ENCODE measurements at places on chromosomes 3 and 15.

DNA sequence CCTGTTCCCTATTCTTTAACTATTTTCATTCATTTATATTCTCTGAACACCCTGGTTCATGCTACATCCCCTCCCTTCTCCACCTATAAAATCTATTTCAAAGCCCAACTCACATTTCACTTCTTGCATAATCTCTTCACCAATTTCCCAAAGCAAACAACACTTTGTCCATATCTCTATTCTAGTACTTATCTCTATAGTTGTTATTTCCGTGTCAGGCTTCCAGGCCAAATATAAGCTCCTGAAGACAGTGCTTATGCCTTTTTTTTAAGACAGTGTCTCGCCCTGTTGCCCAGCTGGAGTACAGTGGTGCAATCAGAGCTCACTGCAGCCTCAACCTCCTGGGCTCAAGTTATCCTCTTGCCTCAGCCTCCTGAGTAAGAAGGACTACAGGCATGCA lies 43.6 kb downstream of the DNAH12 start:
- no peak for DNase-seq

DNA sequence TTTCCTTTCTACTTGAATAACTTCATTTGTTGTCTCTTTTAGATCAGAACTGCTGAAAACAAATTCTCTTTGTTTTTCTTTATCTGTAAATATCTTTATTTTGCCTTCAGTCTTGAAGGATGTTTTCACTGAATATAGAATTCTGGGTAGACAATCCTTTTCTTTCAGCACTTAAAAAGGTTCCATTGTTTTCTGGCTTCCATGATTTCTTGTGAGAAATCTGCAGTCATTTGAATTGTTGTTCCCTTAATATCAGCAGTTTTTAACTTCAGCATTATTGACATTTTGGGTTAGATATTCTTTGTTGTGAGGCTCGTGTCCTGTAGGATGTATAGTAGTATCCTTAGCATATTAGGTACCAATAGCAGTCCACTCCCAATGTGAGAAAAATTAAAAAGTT lies 65.8 kb downstream of the SV2B start:
- DNase-seq: no peak

DNA sequence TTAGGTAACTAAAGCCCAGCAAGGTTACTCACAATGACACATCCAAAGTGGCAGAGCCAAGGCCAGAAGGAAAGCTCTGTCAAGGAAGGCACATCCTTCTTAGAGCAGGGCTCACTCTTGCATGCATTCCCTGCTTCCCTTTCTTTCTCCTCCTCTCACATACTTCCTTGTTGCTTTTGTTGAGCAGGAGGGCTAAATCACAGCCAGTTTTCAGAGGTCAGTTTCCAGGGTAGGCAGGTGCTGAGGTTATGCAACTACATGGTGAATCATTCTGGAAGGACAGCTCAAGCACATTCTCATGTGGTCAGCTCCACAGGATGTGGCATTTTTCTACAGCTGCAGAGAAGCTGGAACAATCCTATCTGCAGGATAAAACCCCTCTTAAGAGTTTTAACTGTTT lies 275.6 kb downstream of the ZNF621 start:
- no peak for DNase-seq

GRCh38 chr3:106740116-106740515 lies 637.1 kb upstream of the CCDC54 start:
- no peak for DNase-seq

DNA sequence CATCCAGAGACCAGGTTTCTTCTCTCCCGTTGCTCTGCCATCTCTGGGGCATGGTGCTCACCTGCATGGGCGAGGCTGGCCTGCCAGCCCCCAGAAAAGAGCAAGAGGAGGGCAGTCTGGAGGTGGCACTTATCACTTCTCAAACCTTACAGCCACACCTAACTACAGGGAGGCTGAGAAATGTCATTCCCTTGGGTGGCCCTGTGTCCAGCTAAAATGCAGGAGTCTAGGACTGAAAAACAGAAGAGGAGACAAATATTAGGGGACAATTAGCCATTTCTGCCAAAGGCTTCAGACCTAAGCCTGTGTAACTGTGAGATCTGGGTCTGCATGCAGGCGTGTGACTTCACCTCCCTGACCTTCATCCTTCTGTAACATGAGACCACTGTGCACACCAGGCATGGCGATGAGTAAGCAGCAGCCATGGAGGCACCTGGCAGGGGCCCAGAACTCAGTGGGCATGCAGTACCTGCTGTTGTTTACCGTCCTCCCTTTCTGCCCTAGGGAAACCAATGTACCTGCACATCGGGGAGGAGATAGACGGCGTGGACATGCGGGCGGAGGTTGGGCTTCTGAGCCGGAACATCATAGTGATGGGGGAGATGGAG lies 83.4 kb downstream of the MESD start:
- no peak for DNase-seq

GRCh38 chr15:91627473-91628278 lies 225.8 kb upstream of the SLCO3A1 start:
- no peak for DNase-seq

DNA sequence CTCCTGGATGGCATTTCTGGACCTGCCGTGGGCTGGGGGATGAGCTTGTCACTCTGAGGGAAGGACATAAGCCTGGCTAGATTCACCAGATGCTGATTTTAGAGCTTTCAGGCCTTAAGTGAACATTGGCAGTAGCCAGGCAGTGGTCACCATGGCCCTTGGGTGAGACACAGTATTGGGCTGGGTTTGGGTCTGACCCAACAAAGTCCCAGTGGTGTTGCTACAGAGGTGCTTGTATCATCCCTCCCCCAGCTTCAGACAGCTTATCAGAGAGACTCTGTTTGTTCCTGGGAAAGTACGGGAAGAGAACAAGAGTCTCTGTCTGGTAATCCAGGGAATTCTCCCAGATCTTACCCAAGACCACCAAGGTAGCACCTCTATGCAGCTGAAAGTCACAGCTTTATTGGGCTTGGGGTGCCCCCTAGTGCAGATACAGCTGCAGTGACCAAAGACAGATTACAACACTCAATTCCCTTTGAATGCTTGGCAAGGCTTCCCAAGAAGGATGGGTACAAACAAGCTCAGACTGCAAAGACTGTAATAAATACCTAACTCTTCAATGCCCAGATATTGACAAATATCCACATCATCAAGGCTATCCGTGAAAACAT lies 9.8 kb upstream of the RUVBL1 start:
- peak; percentile 43 for DNase-seq

DNA sequence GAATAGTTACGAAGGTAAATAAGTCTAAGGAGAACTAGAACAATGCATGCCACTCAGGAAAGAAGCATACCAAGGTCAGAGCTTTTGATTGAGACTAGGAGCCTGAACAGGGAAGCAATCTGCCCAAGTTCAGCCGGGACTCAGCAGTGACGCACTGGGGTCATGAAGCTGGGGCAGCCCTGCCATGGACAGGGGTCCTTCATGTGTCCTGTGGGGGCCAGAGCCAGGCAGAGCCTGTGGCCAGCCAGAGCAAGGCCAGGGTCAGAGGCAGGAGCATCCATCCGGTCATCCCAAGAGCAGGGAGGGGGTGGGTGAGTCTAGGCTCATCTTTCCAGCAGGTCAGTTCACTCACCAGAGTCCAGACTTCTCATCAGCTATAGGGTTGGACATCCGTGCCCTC lies 47.9 kb downstream of the FGD5 start:
- DNase-seq: no peak

DNA sequence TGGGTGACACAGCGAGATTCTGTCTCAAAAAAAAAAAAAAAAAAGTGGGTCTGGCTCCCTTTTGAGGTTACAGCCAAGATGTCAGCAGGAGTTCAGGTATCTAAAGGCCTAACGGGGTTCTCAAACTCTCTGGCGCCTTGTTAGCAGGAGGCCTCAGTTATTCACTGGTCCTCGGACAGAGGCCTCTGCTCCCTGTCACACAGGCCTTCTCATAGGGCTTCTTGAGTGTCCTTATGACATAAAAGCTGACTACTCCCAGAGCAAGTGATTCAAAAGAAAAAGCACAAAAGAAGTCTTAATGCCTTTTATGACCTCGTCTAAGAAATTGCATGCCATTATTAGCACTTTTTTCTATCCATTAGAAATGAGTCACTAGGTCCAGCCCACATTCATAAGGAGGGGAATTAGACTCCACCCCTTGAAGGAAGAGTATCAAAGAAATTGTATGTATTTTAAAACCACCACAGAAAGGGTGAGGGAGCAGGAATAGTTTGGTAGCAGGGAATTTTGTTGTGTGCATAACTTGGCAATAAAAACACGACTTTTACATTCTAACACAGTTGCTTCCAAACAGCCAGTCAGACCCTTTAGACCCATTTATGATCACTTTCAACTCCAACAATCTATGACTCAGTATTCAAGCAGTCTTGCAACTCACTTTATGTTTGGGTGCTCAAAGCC lies 90.3 kb downstream of the MEX3B start:
- no peak for DNase-seq

- no peak for DNase-seq
Observed at GRCh38 chr3:14434498-14435151, 32.2 kb downstream of the SLC6A6 start.

- DNase-seq: no peak
Observed at GRCh38 chr3:158733656-158734055, 1.4 kb upstream of the RARRES1 start.

- DNase-seq: no peak
Observed at GRCh38 chr15:45157974-45158373, 28.2 kb downstream of the DUOX1 start.

DNA sequence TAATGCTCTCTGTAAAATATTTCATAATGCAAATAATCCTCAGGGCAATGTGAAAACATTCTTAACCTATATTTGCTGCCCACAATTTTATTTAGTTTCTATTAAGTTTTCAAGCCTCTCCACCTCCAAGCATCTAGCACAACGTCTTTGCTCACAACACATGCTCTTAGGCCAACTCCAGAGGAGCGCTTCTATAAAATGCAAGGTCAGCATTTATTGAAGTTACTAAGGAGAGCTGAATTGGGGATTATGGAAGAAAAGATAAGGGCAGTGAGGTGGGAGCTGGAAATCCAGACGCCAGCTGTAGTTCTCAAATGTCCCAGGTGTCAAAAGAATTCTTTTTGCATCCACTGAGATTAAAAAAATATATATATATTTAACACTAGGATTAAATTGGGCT lies 996 bp downstream of the RABL3 start:
- DNase-seq: no peak

- no peak for DNase-seq
Observed at GRCh38 chr3:50255251-50255615, 13.7 kb upstream of the SEMA3B start.

DNA sequence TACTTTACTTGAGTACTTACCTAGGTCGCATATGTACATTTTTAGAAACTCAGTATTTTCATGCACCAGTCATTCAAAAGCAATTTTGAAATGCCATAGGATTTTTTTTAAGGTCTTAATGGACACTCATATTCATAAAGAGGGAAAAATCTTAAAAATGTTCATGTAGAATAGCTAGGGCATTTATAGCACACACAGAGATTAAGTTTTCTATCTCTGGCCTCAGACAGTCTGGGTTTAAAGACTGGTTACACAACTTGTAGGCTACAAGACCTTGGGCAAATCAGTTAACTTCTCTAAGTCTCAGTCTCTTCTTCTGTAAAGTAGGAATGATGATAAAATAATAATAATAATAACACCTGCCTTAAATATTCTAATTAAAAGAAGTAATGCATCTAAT lies 48.5 kb upstream of the UBP1 start:
- DNase-seq: no peak

DNA sequence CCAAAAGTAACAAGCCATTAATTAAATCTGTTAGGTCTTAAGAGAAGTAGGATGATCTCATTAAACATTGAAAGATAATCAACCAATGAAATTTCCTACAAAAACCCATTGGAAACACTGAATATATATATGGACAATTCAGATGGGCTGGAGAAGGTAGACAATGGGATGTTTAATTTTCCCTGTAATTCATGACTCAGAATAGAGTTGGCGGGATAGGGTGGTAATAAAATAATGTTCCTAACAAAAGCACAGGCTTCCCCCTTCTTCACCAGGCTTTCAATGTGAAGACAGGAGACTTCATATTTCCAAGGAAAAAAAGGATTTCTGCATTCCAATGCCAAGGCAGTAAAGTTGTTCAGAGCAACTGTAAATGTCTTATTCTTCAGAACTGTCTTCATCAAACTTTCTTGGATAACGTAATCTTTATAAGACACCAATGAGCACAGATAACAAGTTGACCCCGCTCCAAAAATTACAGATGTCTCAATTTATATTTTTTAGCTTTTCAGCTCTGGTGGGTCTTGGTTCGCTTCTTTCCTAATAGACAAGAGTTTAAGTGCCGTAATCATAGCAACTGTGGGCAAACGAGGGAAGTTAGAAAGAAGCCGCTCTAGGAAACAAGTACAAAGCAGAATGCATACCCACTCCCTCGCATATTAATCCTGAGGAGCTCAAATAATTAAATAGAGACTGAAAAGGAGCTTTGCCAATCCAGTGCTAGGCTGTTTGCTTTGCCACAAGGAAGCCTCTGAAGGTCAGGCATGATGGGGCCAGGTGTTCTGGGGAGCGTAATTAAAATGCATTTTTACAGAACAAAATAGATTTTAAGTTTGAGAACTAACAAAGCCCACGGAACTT lies 377.0 kb downstream of the FOXP1 start:
- DNase-seq: no peak

DNA sequence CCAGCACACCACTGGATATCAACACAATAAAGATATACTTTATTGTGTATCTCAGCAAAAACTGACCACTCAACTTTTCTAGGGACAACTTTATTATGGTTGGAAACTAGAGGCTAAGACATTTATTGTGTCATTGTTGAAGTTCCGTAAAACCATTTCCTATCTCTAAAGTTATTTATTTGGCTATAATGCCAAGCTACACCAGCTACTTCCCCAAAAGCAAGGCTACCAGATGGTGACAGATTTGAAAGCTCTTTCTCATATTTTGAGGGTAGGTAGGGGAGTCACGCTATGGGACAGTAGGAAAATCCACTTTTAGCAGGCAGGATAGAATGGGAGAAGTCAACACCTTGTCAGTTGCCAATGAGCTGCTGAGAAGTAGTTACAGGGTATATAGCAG lies 834.6 kb upstream of the CFAP20DC start:
- no peak for DNase-seq
